ENCODE measurements at places on chromosomes 6 and 20.
A peak's percentile ranks its signal among the peaks of the same experiment; 100 is the strongest.

- no peak for DNase-seq
Measured at GRCh38 chr20:23446505-23446904, 6.2 kb downstream of the CST11 start.

DNA sequence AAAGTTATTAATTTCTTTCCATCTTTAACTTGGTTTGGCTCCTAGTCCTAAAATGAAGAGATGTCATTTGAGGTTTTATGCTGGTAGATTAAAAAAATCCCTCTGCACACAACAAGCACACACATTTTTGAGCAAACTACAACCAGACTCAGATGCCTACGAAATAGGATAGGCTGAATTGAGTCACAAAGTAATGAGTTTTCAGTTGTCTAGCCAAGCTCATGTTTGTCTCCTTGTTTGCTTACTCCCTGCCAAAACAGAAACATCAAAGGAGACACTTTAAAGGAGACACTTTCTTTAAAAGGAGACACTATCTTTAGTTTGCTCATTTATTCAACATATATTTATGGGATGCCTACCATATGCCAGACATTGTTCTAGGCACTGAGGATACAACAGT lies 56.2 kb downstream of the TPBG start:
- no peak for DNase-seq

DNA sequence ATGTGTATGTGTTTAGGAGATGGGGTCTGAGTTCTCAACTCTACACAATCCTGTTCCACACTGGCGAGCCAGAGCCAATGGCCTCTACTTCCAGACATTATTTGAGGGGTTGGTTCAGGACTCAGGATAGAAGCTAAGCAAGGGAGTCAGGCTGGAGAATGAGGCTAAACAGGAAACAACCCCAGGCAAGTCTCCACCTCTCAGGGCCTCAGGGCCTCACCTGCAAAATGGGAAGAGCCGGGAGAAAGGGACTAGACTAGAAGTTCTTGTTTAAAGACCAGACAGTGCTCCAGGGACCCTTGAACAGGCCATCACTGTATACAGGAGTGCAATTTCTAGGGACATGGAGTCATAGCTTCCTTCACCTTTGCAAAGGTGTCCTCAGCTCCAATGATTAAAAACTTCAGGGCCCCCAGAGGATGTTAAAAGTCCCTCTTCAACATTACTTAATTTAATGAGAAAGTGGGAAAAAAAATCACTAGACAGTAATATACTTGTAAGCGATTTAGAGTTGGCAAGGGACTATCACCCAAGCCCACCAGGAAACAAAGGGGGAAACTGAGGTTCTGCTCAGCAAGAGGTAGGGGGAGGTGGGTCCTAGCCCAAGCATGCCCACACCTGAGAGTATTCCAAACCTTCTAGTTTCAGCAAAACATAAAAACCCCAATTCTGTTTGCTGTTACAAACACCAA lies 41.7 kb downstream of the ZMYND8 start:
- DNase-seq: no peak

- DNase-seq: peak; percentile 10
Measured at GRCh38 chr20:41232973-41233926, 84.3 kb downstream of the ZHX3 start.

DNA sequence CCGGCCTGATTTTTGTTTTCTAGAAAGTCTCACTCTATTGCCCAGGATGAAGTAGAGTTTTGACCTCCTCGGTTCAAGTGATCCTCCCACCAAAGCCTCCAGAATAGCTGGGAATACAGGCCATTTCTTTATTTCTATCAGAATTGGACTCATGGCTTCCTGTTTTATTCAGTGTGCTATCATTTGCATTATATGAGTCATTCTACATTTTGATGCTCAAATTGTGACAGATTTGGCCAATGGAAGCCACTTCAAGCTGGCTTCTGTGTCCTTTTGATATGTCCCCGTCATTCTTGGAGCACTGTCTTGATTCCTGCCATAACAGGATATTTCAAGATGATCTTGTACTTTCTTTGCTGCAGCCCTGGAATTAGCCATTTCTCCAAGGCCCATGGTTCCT lies 75.1 kb downstream of the CNBD2 start:
- no peak for DNase-seq

- DNase-seq: no peak
Measured at GRCh38 chr6:15457121-15457650, 205.6 kb downstream of the DTNBP1 start.

GRCh38 chr6:29926413-29927274 lies 15.7 kb upstream of the HLA-A start:
- peak; percentile 68 for DNase-seq

GRCh38 chr6:112846681-112847080 lies 499.6 kb downstream of the RFPL4B start:
- DNase-seq: no peak

DNA sequence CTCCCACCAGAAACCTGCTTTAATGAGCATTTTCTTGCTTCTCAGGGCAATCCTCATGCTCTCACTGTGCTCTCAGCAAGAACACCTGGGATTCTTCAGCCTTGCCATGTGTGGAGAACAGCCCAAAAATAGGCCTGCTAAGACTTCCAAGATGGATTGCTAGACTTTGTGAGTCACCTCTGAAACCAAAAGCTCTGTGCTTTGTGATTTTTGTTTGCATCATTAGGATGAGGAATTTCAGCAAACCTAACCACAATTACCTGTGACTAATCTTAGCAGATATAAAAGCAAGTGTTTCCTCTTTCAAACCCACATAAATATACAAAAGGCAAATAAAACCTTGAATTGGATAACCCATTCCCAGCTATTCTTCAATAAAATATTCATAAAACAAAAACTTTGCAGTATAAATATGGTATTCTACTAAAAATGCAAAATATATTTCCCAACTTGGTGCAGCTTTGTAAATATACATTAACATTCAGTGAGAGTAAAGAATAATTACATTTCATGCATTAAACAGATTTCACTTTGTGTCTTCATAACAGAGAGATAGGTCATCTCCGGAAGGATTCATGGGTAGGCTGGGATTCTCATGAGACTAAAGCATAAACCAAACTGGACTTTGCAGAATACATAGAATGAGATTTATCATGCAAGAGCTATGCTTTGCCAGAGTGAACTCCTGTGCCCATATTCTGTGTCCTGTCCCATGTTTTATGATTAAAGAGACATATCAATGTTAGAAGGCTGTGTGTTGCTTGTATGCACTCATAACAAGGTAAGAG lies 33.5 kb downstream of the TPBG start:
- DNase-seq: peak; percentile 58

GRCh38 chr6:156727715-156728385 lies 49.3 kb upstream of the ARID1B start:
- DNase-seq: no peak

- no peak for DNase-seq
Measured at GRCh38 chr6:147904416-147904815, 395.9 kb downstream of the SAMD5 start.

Data from LoVo (cell line).